ENCODE measurements at places on chromosomes 4 and X.

DNA sequence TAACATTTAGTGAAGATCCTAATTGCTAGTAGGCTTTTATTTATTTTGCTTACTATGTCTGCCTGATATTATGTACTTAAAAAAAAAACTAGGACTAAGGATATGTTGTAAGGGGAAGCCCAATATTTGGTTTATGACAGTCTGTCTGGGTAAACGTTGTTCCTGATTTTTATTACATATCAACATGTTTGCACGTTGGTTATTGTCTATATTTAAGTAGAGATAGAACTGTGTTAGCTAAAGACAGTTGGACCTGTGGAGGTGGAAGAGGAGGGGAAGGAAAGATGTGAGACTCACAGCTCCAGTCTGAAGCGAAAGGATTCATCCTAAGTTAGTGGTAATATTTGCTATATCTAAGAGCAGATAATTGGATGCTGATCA is 90.3 kb downstream of the TMEM131L start:
- DNase-seq, result no peak

GRCh38 chrX:41960142-41960541 is 36.8 kb upstream of the CASK start:
- DNase-seq, result no peak

- DNase-seq, result no peak
Measured at GRCh38 chr4:141702472-141703182, 66.2 kb downstream of the IL15 start.

GRCh38 chr4:176611951-176612350 is 180.8 kb downstream of the VEGFC start:
- no peak for DNase-seq

- no peak for DNase-seq
Measured at GRCh38 chr4:161382655-161383054, 781.1 kb downstream of the FSTL5 start.
